ENCODE measurements at places on chromosomes 13 and 19.

- no peak for DNase-seq
Measured at GRCh38 chr19:19409205-19409604, 3.7 kb downstream of the GATAD2A start.

- no peak for DNase-seq
Measured at GRCh38 chr19:42272989-42273406, 3.9 kb downstream of the CIC start.

GRCh38 chr13:106182404-106182803, 353.1 kb downstream of the EFNB2 start:
- no peak for DNase-seq

GRCh38 chr13:80342471-80343371, 1.8 kb upstream of the SPRY2 start:
- peak; percentile 69 for DNase-seq

DNA sequence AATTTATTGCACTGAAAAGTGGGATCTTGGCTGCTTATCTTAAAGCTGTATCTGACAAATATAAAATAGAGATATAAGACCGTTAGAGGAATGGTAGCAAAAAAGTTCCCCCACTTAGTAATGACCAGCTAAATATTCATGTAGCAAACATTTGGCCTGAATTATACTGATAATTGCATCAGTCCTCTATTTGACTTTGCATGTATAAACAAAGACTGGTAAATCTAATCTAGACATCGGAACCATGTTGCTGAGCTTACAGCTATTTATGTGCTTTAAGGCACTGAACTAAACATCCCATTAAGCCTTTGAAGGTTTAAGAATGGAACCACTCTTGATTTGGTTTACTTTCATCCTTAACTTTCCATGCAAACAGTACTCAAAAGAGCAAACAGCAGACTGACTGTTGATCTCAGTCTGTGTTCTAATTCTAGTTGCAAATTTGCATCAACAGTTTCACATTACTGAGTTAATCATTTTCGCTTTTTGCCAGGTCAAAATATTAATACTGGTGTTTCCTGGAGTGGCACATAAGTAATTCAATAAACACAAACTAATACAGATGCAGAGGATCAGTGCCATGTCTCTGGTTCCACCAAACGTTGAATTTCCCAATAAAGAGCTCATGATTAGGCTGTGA, 203.5 kb upstream of the HTR2A start:
- DNase-seq = no peak

DNA sequence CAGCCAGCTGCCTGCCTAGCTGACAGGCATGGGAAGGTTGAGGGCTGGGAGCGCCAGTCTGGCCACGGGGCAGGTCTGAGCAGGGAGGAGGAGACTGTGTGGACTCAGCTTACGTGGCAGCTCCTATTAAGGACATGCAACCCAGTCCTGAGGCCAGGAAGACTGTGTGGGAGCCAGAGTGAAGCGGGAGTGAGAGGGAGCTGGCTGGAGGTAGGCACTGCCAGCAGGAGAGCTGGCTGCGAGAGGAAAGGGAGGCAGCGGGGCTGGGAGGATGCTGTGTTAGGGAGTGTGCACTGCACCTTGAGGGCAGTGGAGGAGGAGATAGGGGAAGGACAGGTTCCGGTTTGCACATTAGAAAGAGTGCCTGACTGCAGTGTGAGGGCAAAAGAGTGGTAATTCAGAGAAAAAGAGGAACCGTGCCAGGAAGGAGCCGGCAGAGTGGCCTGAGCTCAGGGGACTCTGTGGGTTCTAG, 99.2 kb downstream of the SLC7A1 start:
- DNase-seq = peak; percentile 59

DNA sequence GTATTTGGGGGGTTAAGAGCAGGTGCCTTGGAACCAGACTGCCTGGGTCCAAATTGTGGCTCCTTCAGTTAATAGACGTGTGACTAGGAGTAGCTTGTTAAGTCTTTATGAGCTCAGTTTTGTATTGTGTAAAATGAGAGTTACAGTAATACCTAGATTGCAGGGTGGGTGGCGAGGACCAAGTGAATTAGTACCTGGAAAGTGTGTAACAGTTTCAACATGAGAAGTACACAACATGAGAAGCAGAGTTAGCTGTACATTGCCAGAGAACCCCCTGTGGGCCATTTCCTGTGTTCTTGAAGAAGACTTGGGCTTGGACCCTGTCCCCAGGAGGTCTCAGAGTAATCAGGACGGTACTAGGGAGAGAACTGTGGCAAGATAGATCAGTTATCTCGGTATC, 36.8 kb downstream of the PPP2R1A start:
- no peak for DNase-seq

DNA sequence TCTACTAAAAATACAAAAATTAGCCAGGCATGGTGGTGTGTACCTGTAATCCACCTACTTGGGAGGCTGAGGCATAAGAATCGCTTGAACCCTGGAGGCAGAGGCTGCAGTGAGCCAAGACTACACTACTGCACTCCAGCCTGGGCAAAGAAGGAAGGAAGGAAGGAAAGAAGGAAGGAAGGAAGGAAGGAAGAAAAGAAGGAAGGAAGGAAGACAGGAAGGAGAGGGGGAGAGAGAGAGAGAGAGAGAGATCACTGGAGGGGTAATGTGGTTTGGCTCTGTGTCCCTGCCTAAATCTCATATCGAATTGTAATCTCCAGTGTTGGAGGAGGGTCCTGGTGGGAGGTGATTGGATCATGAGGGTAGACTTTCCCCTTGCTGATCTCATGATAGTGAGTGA, 165.5 kb downstream of the KCTD15 start:
- DNase-seq = no peak

DNA sequence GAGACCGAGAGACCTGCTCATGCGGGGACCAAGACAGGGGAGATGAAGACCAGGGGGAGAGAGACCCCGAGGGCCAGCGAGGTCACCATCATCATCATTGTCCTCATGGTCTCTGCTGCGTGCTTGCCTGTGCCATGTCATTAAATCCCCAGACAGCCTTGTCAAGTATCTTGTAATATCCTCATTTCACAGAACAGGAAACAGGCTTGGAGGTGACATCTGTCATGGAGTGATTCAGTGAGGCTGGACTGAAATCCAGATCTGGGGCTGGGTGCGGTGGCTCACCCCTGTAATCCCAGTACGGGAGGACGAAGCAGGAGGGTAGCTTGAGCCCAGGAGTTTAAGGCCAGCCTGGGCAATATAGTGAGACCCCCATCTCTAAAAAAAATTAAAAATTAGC, 5.9 kb upstream of the NANOS2 start:
- DNase-seq = no peak

DNA sequence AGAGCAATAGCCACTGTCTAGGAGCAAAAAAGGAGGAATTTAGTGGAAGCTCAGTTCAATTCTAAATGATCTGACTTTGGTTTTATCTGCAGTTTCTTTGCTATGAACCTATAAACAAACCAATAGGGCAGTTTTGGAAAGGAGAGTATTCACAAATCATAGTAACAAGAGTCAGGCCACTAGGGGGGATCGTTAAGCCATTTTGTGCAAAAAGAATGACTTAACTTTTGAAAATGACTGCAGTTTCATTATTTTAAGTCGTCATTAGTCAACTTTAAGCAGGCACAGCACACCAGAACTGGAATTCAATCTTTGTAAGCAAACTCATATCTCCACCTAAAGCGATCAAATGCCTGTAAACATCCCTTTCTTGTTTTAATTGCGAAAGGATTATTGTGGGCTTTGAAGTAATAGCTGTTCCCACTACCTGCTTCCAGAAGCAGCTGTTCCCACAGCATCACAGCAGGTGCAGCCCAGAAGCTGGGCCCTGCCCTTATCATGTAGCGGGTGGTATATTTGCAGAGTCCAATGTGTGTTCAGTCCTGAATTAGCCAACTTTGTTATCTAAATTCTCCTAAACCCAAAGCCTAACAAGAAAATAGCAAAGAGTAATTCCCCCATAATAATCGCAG, 51.5 kb downstream of the SOX21 start:
- peak; percentile 70 for DNase-seq

DNA sequence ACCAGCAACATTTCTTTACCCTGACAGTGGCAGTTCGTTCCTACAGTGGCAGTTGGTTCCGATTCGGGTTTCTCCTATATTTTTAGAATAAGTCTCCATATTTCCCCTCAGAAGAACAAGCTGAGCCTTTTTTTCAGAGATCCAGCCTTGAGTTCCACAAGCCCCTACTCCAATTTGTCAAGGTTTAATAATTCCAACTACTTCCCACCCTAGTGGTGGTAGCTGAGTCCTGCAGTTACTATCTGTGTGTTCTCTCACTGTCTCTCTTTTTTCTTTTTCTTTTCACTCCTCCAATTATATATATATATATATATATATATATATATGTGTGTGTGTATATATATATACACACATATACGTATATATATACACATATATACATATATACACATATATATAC, 1347.3 kb downstream of the PCDH9 start:
- DNase-seq = peak; percentile 29

DNA sequence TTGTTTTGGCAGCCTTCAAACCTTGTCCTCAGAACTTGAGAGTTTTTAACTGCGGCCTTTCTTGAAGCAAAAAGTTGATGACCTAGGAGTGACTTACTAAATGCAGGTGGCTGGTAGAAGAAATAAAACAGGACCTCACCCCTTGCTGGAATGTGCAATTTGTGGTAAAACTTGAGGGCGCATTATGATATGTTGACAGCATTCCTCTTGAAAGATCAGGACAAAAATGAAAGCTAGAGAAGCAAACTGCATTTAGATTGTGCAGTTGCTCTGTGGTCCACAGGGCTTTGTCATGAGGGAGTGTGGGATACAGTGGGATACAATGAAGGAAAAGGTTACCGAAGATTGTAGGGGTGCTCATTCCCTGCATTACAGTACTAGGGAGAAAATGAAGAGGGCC, 504.2 kb downstream of the GPC6 start:
- DNase-seq = no peak

GRCh38 chr19:14088634-14089411, 1.7 kb downstream of the SAMD1 start:
- no peak for DNase-seq

GRCh38 chr19:54415208-54415900, at the start of gene TTYH1:
Gene TTYH1 (plus strand): TSS chr19:54415464. CDS start chr19:54415553, 89 bp downstream.
- no peak for DNase-seq

DNA sequence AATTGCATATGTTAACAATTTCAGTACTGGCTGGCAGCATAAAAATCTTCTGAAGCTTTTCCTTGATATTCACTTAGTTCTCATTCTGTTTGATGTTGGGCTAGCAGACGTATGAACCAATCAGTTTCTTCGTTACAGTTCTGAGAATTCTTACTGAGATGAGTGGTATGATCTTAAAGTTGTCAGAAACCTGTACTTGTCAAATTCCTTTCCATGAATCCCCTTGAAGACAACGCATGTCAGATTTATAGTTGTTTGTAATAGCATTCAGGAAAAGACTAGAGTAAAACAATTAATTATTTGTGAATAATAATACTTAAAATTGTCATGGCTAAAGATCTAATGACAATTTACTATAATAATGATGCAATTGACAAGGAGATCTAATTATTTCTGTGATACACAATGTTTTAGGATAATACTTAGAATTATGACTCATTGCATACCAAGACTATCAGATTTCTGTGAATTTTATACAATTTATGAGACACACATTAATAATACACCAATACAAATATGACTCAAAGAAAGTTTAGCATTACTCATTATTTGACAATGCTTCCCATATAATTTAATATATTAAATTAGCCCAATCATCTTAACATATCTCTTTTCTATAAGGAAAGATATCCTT, 447.2 kb downstream of the RFC3 start:
- DNase-seq = no peak

GRCh38 chr13:45015300-45015699, 26.0 kb downstream of the GPALPP1 start:
- DNase-seq = no peak

- DNase-seq = no peak
Measured at GRCh38 chr13:29423050-29423449, 172.4 kb downstream of the SLC7A1 start.

- peak; percentile 3 for DNase-seq
Measured at GRCh38 chr13:21218351-21219035, 42.0 kb downstream of the MRPL57 start.

DNA sequence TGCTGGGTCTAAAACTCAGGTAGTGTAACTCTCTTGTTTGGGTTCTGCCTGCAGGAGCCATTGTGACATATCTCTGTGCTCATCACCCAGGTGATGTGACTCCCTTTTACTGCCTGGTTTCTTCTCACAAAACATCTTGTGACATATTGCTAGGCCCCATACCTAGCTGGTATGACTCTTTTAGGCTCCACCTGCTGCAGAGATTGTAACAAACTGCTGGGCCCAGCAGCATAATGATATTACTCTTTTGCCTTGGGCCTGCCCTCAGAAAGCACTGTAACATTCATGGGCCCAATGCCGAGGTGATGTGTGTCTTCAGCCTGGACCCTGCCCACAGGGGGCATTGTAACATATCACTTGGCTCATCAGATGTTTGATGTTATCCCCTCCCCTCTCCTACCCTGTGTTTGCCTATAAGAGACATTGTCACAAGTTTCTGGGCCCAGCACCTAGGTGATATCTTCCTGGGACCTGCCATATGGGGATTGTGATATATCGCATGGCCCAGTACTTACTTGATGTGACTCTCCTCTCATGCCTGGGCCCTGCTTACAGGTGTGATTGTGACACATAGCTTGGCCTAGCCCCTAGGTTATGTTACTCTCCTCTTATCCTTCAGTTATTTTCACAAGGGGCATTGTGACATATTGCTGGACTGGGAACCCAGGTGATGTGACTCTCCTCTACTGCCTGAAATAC, 18.0 kb upstream of the ZNF681 start:
- no peak for DNase-seq

GRCh38 chr13:21800837-21801616, 130.2 kb downstream of the FGF9 start:
- DNase-seq = no peak

DNA sequence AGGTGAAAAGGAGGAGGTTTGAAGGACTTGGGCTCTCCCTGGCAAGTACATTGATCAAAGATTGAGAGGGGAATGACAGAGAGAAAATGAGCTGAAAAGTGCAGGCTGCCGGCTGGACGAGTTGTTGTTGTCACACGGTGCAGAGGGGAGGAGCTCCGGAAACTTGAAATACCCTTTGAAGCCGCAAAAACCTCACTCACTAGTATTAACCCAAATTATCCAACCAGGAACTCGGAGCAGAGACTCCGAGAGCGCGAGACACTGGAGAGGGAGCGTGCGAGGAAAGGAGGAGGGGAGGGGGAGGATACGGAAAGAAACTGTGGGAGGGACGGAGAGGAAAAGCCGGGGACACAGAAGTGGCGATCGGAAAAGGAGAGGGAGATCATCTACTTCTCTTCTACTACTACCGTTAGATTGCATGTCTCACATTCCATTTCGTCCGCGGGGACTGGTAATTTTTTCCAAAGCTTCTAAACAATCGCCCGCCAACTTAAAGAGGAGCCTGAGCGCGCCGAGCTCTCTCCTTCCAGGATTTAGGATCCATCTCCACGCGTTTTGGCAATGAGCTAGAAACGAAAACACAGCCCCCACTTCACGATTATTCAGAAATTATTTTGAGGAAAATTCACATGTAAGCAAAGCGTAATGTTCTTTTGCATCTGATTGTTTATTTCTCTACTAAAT, at the start of gene DACH1:
Gene DACH1 (minus strand): TSS at position 74 of the 684 bp plus-strand sequence.
- DNase-seq = no peak

Measured in NAMALWA (cell line).